Body of pancreas (tissue), 4 donors: ENCODE measurements at places on chromosomes 12 and 14. TPM values are rescaled to one million over a fixed set of nuclear protein-coding genes. Genes with fewer than 3 reads are reported as not detected.

- no peak overlapping the region for H3K27ac ChIP-seq
- no peaks in the 10 kb centered on the region for H3K36me3 ChIP-seq
- no peak overlapping the region for H3K4me3 ChIP-seq
- no peaks in the 10 kb centered on the region for H3K27me3 ChIP-seq
Measured at GRCh38 chr12:130435331-130435730, 97.6 kb downstream of the PIWIL1 start.

DNA sequence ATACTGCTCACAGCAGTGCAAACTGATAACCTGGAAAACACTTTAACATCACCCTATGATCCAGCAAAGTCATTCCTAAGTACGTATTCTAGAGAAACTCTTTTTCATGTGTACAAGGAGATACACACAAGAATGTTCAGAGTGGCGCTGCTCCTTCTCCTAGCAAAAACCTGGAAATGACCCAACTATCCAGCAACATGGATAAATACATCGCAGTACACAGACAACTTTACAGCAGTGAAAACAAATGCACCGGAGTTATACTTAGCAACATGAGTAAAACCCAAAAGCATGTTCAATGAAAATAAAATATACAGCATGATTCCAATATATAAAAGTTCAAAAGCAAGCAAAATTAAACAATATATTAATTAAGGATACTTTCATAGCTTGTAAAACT lies 18.7 kb downstream of the SART3 start:
- no peaks in the 10 kb centered on the region for H3K4me1 ChIP-seq
- no peak overlapping the region for H3K27ac ChIP-seq
- no peaks in the 10 kb centered on the region for H3K27me3 ChIP-seq
- H3K4me3 ChIP-seq = no peak overlapping the region
- H3K36me3 ChIP-seq = peaks cover 10% of the 10 kb centered on the region

DNA sequence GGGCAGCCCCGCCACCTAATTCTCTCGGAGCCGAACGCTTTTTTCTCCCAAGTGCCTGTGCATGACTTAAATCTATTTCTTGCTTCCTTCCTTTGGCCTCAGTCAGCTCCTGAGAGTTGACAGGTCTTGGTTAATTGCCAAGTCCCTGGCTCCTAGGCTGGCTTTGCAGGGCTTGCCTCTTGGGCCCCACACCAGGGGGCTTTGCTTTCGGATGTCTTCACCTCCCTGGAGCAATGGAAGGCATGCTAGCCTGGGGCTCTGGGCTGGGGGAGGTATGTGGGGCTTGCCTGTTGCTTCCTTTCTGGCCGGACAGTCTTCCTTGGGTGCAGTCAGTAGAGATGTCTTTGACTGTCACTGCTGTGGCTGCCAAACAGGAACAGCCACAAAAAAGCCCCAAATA lies 2.2 kb upstream of the KRT80 start:
- peaks cover 61% of the 10 kb centered on the region for H3K4me1 ChIP-seq
- H3K27me3 ChIP-seq = no peaks in the 10 kb centered on the region
- no peaks in the 10 kb centered on the region for H3K36me3 ChIP-seq
- DNase-seq = peak; percentile 42
- no peak overlapping the region for H3K27ac ChIP-seq
- H3K4me3 ChIP-seq = no peak overlapping the region

GRCh38 chr14:23117371-23118020 lies 1.6 kb downstream of the CEBPE start:
- H3K4me3 ChIP-seq = no peak overlapping the region
- no peak overlapping the region for H3K27ac ChIP-seq
- no peaks in the 10 kb centered on the region for H3K36me3 ChIP-seq

MIP gene
- not detected for total RNA-seq

- peak overlapping the region; percentile 9 for H3K4me3 ChIP-seq
- H3K27ac ChIP-seq = no peak overlapping the region
- peaks cover 22% of the 10 kb centered on the region for H3K4me1 ChIP-seq
- no peak for DNase-seq
- no peaks in the 10 kb centered on the region for H3K36me3 ChIP-seq
Measured at GRCh38 chr12:48183876-48184548, 568 bp downstream of the CCDC184 start.

- no peak overlapping the region for H3K27ac ChIP-seq
- peaks cover 36% of the 10 kb centered on the region for H3K4me1 ChIP-seq
- H3K36me3 ChIP-seq = no peaks in the 10 kb centered on the region
- no peaks in the 10 kb centered on the region for H3K27me3 ChIP-seq
- H3K4me3 ChIP-seq = no peak overlapping the region
Measured at GRCh38 chr12:779745-780734, 27.7 kb downstream of the WNK1 start.

- no peaks in the 10 kb centered on the region for H3K36me3 ChIP-seq
- H3K4me3 ChIP-seq = no peak overlapping the region
- no peaks in the 10 kb centered on the region for H3K4me1 ChIP-seq
- H3K27ac ChIP-seq = no peak overlapping the region
- no peaks in the 10 kb centered on the region for H3K27me3 ChIP-seq
Measured at GRCh38 chr12:2451025-2451424, 343.7 kb upstream of the FKBP4 start.

GRCh38 chr12:95767703-95768102 lies 22.9 kb downstream of the NTN4 start:
- H3K36me3 ChIP-seq = no peaks in the 10 kb centered on the region
- H3K27ac ChIP-seq = no peak overlapping the region
- H3K4me3 ChIP-seq = no peak overlapping the region
- H3K27me3 ChIP-seq = no peaks in the 10 kb centered on the region
- peaks cover 47% of the 10 kb centered on the region for H3K4me1 ChIP-seq
- no peak for DNase-seq

CFAP54 gene
- total RNA-seq = not detected

- no peaks in the 10 kb centered on the region for H3K36me3 ChIP-seq
- DNase-seq = peak; percentile 60
- H3K4me3 ChIP-seq = no peak overlapping the region
- H3K4me1 ChIP-seq = peaks cover 6% of the 10 kb centered on the region
- no peak overlapping the region for H3K27ac ChIP-seq
Measured at GRCh38 chr14:94689218-94689984, 77.2 kb downstream of the SERPINA3 start.

DNA sequence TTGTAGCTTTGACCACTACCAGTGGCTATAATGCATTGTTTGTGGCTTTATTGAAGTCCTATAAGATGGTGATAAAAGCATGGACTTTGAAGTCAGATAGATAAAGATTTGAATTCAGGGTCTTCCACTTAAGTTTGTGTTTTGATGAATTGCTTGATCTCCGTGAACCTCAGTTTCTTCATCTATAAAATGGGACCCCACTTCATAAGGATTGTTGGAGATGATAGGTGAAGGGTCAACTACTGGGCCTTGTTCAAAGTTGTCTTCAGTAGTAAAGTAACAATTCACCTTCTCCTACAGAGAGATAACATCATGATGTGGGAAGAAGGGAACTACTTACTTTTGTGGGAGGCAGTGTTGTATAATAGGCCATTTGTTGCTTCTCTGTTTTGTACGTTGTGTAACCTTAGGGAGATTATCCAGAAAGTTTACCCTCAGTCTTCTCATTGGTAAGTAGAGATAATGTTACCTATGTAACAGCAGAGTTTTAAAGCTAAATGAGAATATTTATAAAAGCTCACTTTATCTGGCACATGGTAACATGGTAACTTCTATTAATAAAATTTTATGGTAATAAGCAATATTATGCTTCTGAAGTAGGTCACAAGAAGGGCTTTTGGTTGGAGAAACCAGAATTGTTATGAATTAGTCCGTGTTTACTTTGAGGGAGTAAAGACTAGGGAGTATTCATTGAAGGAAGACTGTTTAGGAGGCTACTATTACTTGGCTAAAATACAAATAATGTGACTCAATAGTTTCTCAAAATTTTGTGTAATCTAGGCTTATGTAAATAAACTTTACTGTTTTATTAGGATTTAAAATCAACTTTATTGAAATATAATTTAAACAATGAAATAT lies 15.1 kb downstream of the ADIPOR2 start:
- no peak overlapping the region for H3K27ac ChIP-seq
- H3K4me3 ChIP-seq = no peak overlapping the region
- peaks cover 36% of the 10 kb centered on the region for H3K4me1 ChIP-seq

GRCh38 chr12:53192531-53193021 lies 11.9 kb upstream of the CSAD start:
- H3K4me3 ChIP-seq = no peak overlapping the region
- peaks cover 16% of the 10 kb centered on the region for H3K4me1 ChIP-seq
- no peaks in the 10 kb centered on the region for H3K27me3 ChIP-seq

DNA sequence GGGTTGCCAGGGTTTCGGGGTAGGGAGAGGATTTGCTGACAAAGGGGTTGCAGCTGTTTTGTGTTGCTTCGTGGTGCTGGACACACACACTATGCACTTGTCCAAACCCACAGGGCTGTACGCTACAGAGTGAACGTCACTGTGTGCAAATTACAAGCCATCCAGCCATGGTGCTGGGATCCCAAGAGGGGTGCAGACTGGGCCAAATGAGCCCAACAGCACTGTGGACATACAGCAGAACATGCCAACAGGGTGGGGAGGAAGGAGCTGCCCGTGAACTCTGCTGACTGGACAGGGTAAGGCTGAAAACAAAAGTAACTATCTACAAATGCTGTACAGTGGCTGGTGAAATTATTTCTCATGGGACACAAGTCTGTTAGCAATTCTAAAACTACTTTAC lies 25.2 kb downstream of the POLE start:
- no peak for DNase-seq
- no peak overlapping the region for H3K27ac ChIP-seq
- no peaks in the 10 kb centered on the region for H3K36me3 ChIP-seq
- no peaks in the 10 kb centered on the region for H3K27me3 ChIP-seq
- H3K4me1 ChIP-seq = no peaks in the 10 kb centered on the region
- no peak overlapping the region for H3K4me3 ChIP-seq

DNA sequence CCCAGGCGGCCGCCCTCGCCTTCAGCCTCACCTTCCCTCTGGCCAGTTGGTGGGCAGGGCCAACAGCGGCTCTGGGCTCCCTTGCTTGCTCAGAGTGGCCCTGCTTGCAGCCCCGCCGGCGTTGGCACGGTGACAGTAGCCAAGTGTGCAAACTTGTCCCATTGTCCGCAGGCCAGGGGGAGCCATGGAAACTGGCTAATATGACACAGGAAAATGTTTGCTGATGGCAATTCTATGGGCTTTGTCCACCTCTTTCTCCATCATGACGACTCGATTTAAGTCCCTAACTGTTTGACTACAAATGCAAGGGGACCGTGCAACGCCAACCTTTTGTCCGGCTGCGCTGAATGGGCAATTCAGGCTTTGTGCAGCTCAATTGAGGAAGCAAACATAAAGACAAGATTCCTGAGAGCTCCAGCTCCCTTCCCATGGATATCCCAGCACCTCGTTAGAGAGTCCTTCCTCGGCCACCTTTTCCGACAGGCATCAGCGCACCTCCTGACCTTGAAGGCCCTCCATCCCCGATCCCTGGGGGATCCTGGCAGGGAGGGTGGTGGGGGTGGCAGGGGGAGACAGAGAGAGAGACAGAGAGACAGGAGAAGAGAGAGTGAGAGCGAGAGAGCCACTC lies 785 bp upstream of the FAM181A start:
- H3K4me1 ChIP-seq = no peaks in the 10 kb centered on the region
- no peak overlapping the region for H3K4me3 ChIP-seq
- no peak for DNase-seq
- H3K27ac ChIP-seq = no peak overlapping the region

- H3K36me3 ChIP-seq = no peaks in the 10 kb centered on the region
- H3K4me1 ChIP-seq = peaks cover 54% of the 10 kb centered on the region
- DNase-seq = no peak
- H3K27me3 ChIP-seq = no peaks in the 10 kb centered on the region
- H3K27ac ChIP-seq = no peak overlapping the region
- no peak overlapping the region for H3K4me3 ChIP-seq
Measured at GRCh38 chr14:85579942-85580341, 50.0 kb downstream of the FLRT2 start.

- no peaks in the 10 kb centered on the region for H3K36me3 ChIP-seq
- H3K4me1 ChIP-seq = peaks cover 12% of the 10 kb centered on the region
- no peak for DNase-seq
Measured at GRCh38 chr12:7113389-7113871, 4.4 kb upstream of the C1RL start.

KRT77 gene
- total RNA-seq = not detected

PHETA1 gene
- 31.4 TPM for total RNA-seq
